Esophagus squamous epithelium (tissue), 5 donors: ENCODE measurements at places on chromosomes 11 and 22.

- DNase-seq = no peak
Observed at GRCh38 chr11:37972691-37973090, 1374.7 kb upstream of the RAG2 start.

GRCh38 chr11:44773351-44773965 is 46.7 kb downstream of the TSPAN18 start:
- DNase-seq = no peak

DNA sequence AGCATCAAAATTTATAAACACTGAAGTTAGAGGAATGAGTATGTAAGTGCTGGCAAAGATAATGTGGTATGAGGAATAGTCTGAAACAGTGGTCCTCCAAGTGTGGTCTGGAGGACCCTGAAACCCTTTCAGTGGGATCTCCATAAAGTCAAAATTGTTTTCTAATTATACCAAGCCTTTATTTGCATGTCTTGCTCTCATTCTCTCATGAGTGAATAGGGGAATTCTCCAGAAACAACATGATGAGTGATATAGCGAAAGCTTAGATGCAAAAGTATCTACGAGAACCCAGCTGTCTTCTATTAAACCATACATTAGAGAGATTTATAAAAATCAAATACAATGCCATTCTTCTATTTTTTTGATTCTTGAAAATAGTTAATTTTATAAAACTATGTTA is 145.0 kb upstream of the RAG2 start:
- no peak for DNase-seq

GRCh38 chr11:26578998-26579661 is 7.1 kb upstream of the MUC15 start:
- no peak for DNase-seq

- DNase-seq = no peak
Observed at GRCh38 chr11:33868647-33869461, 23.0 kb downstream of the LMO2 start.

DNA sequence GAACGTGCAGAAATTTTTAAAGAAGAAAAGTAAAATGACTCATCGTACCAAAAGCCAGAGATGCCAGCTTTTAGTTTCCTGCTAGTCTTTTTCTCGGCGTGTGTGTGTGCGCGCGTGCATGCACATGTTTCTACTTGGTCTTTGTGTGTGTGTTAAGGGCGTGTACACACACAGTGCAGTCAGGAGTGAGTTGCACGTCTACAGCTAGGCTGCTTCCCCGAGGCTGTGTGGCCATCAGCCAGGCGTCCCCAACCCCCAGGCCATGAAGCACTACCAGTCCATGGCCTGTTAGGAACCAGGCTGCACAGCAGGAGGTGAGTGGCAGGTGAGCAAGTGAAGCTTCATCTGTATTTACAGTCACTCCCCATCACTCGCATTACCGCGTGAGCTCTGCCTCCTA is 36.4 kb downstream of the KCNQ1 start:
- DNase-seq = no peak

- no peak for DNase-seq
Observed at GRCh38 chr11:2393111-2393868, 7.3 kb upstream of the TSSC4 start.

DNA sequence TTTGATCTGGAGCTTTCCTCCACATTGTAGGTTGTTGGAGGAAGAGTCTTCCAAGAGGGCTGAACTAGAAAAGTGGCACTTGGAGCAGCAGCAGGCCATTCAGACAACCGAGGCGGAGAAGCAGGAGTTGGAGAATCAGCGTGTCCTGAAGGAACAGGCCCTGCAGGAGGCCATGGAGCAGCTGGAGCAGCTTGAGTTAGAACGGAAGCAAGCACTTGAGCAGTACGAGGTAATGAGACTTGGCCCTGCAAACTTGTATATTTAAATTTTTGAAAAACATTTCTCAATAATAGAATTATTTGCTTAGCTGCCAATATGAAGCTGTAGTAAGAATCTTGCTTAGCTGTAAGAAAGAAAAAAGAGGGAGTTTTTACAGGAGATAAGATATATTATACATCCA is 84.0 kb downstream of the SWAP70 start:
- no peak for DNase-seq

DNA sequence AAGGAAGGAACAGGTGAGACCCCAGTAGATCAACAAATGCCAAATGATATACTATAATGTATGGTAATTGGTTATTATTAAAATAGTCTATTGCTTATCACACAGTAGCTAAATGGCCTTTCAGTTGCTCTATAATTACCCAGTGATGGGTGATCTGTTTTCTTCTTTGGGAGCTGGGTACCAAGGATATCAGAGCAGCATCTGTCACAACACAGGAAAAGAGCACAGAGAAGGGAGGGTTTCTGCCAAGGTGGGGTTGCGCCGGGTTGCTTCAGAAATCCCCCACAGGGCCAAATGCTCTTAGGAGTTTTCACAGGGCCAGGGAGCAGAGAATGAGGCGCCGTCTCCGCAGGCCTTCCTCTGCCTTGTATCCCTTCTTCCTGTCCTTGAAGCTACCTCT is 469.4 kb downstream of the INSC start:
- DNase-seq = no peak

- no peak for DNase-seq
Observed at GRCh38 chr11:65505466-65506289, 6.8 kb downstream of the MALAT1 start.

GRCh38 chr11:68839911-68840641 is 1.6 kb downstream of the CPT1A start:
- DNase-seq = no peak

GRCh38 chr11:128365044-128365443 is 222.3 kb downstream of the ETS1 start:
- no peak for DNase-seq

GRCh38 chr11:19959648-19960059 is 200.6 kb downstream of the DBX1 start:
- DNase-seq = no peak

DNA sequence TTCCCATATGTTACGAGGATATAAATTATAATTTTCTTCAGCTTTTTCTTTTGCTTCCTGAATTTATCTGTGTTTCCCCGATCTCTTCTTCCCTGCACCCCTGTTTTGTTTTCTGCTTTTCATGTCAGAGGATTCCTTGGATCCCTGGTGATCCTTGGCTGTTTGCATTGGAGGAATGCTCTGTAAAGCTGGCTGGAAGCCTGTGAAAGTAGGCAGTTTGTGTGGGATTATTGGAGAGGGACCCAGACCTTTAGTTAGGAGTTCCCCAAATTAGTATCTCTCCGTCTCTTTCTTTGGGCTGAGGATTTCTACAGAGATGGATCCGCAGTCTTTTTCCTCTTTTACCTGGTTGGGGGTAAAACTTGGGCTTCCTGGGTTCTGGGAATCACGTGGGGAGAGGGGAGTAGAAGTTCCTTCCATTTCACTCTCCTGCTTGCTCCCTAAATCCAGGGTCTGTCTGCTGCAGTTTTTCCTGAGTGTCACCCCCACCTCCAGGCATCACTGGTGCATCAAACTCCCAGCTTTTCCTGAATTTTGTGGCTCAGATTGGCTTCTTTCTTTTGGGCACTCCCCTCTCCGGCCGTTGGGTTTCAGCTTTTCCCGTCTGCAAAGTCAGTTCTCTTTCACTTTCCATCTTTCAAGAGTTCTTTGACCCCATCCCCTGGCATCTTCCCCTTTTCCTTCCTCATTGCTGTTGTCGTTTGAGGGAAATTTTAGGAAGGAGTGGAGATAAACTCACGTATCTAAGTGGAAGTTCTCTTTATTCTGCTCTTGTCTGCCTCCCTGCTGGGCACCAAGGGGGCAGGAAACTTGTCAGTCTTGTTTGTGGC is 79.1 kb upstream of the ALX4 start:
- DNase-seq = no peak

- no peak for DNase-seq
Observed at GRCh38 chr11:62953811-62954210, 31.0 kb downstream of the SLC22A6 start.

GRCh38 chr11:127452533-127452932 is 452.0 kb upstream of the KIRREL3 start:
- no peak for DNase-seq

DNA sequence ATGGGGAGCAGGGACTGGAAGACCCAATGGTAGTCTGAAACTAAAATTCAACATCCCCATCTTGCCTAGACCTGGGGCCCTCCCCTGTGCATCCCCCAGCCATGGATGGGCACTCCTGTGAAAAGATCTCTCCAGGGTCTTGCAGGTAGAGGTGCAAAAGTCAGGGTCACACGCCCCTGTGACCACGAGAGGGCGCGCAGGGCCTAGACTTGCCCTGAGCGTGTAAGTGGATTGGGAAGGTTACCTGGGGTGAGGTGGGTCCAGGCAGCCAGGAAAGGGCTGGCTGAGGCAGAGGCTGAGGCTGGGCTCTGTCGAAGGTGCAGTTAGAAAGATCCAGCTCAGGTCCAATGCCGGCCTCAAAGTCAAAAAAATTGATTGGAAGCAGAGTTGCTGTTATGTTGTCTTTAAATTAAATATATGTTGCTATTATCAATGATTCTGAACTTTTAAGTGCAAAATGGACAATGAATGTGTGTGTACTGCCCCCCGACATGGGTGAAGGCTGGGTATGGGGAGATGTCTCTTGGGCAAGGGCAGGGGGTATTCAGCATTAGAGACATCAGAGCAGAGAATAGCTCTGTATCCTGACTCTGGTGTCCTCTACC is 4.8 kb upstream of the POU2F3 start:
- DNase-seq = no peak
